ENCODE measurements at places on chromosomes 3 and 15.

DNA sequence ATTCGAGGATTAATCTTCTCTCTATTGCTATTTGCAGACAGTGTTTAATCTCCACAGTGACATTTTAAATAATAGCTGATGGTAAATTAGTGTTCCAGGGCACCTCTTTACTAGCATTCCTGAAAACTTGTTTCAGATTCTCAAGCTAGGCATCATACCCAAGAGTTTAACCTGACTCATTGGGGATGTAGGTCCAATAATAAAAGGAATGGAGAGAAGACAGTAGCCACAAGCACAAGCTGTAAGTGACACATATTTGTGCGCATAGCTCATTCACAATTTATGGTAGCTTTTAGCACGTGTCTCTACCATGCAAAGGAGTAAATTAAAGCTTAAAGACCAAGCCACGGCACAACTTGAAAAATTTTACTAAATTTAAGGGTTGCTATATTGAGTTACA, 171.3 kb upstream of the FAM3D start:
- no peak for DNase-seq

DNA sequence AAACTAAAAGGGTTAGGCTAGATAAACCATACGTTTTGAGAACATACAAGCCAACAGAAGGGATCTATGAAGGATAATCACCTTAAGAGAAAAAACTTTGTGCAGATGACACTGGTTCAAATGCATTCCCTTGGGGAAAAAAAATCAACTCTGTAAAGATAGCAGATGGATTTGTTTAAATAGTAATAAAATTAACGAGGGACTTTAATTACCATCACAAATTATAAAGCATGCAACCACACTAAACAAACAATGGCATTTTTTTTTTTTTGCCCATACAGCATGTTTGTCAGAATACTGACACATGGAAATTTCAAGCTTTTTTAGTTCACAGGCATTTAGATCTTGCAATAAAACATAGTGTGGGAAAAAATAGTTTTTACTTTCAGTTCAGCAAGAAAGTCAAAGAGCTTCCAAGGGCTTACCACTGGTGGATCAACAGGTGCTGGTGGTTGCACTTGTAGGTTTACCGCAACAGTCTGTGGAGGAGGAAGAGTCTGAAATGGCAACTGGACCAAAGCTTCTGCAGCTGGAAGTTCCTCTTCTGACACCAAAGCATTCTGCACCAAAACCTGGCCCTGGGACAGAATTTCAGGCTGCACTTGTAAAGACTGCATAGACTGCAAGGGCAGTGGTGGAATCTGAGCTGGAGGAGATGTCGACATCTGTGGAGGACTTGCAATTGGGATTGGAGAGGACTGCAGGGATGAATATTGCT, 53.1 kb downstream of the PHC3 start:
- peak; percentile 1 for DNase-seq

DNA sequence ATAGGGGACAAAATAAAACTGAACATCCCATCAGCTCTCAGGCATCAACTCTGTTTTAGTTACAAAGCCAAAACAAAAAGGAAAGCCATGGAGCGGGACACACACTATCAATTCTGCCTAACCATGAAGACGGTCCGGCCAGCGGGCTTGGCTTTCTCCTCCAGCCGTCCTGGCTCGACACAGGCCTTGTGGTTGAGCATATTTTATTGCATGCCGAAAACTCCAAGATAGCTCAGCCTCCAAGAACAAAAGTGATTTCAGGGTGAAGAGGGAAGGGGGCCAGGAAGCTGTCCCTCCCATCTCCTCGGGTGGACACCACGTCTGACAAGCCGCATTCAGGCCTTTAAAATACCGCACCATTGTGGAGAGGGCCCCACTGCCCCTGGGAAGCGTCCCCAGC, 31.2 kb downstream of the WNT5A start:
- DNase-seq = no peak

GRCh38 chr3:98199020-98199419, 32.5 kb downstream of the OR5H15 start:
- no peak for DNase-seq

GRCh38 chr3:31687020-31687802, 154.5 kb downstream of the STT3B start:
- DNase-seq = no peak

DNA sequence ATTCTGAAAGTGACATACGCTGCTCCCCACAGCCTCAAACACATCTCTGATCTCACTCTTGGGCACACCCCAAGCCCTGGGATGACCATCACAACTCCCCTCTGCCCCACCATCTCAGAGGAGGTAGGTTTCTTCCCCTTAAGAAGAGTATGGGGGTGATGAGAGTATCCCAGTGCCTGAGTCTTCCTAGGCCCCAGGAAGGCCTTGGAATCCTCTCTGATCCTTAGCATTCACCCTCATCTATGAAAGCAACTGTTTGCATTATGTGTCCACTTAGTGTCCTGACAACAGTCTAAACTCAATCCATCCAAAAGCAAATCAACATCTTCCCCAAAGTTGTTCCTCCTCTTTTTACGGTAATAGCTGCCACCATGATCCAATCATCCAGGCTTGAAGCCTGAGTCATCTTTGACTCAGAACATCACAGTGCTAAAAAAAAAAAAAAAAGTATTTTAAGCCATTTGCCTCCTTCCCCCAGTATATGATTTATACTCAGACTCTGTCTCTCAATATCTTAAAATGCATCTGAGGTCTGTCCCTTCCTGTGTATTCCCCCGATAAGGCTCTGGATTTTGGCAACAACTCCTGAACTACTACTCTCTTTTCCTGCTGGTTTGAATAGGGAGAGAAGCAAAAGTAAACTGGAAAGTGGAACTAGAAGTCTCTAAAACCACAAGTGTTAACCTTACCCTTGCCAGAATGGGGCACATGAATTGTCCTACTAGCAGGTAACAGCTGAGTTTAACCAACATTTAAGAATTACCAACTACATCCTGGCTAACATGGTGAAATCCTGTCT, 22.5 kb downstream of the POPDC2 start:
- DNase-seq = no peak

DNA sequence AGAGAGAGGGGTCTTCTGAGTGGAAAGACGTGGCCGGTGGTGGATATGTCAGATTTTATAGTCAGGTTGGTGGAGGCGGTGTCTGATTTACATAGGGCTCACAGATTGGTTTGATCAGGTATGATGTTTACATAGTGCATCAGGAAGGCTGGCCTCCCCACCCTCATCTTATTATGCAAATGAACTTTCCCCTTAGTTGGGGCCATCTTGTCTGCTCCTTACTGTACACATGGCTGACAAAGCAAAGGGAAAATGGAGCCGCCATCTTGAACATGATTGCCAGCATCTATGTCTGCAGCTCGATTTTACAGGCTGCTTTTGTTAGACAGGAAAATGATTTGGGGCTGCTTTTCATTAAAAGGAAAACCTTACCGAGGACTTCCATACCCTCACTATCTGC, 19.9 kb downstream of the SQOR start:
- no peak for DNase-seq

- no peak for DNase-seq
Measured at GRCh38 chr3:120615847-120616609, 19.9 kb downstream of the NDUFB4 start.

GRCh38 chr3:67292356-67293121, 294.4 kb downstream of the KBTBD8 start:
- DNase-seq = no peak

GRCh38 chr3:17640466-17640865, 102.0 kb downstream of the TBC1D5 start:
- no peak for DNase-seq

GRCh38 chr3:119653876-119654275, 6.5 kb downstream of the POPDC2 start:
- DNase-seq = no peak

GRCh38 chr3:72015463-72015862, 230.5 kb upstream of the PROK2 start:
- no peak for DNase-seq

GRCh38 chr3:188594139-188594538, 440.2 kb downstream of the LPP start:
- DNase-seq = no peak

DNA sequence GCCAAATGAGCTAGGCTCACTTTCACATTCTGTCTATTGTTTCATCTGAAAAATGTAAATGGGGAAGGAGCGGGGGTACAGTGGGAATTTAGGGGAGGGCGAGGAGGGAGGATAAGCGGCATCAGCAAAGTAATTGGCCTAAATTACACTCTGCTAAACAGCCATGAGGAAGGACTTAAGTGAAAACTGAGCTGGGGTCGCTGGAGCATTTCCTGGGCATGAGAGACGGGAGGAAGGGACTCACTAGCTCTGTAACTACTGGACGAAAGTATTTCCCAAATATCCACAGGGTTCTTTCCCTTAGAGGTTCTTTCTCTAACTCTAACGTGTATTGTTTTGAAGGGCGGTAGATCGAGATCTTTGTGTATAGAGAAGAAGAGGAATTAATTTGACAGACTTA, 418.0 kb downstream of the SOX2 start:
- DNase-seq = no peak

DNA sequence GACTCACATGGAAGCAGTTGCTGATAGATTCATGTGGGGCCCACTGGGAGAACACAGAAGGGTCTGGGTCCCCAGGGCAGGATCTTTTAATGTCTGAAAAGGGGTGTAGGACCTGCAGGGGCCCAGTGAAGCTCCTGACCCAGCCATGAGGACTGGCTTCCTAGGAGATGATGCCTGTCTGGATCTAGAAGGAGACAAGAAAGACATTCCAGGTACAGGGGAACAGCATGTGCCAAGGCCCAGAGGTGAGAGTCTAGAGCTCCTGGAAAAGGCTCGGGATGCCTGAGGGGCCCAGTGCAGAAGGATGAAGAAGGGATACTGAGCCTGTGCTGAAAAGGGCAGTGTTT, 4.7 kb upstream of the SEMA3F start:
- no peak for DNase-seq

DNA sequence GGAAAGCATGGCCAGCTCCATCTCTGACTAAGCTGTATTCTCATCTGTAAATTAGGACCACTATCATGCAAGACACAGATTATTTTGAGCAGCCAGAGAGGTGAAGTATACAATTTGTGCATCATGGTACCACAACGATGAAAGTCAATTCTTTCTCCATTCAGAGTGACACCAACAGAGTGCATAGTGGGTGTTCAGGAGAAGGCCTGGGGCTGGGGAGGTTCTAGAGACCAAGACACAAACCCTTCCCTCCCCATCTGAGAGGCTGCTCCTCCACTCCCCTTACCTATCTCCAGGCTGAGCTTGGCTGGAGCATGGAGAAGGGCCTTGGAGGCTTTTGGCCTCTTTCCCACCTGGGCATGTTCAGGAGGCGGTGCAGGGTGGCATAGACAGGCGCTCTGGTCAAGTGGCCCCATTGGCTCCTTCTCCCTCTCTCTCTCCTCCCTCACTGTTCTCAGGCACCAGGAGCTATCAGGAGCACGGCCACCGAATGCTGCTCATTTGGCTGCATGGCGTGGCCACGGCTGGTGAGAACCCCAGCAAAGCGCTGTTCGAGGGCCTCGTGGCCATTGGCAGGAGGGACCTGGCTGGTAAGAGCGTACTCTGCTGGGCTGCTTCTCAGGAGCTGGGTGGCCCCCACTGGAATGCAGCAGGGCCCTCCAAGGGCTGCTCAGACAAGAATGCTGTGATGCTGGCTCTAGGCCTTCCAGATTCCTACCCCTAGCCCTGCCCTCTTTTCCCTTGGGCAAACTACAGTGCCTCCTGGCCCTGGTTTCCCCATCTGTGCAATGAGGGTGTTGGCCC, 37.9 kb downstream of the ANKDD1A start:
- no peak for DNase-seq

- no peak for DNase-seq
Measured at GRCh38 chr15:45612790-45613415, 21.9 kb upstream of the SQOR start.

DNA sequence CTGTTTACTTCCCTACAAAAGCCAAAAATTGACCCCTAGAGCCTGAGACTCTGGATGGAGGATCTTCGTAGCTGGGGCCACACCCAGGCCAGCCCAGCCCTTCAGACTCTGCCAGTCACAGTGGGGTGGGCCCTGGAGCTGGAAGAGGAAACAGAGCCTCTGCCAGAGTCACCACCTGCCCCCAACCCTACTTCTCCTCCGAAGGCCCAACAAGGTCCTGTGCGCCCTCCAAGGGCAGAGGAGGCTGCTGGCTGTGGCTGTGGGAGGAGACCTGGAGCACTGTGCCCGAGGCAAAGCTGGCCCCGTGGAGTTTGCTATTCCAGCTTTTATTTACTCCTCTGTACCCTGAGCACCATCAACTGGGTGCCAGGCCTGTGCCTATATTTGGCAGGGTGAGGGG, 19.0 kb downstream of the CISH start:
- DNase-seq = no peak

DNA sequence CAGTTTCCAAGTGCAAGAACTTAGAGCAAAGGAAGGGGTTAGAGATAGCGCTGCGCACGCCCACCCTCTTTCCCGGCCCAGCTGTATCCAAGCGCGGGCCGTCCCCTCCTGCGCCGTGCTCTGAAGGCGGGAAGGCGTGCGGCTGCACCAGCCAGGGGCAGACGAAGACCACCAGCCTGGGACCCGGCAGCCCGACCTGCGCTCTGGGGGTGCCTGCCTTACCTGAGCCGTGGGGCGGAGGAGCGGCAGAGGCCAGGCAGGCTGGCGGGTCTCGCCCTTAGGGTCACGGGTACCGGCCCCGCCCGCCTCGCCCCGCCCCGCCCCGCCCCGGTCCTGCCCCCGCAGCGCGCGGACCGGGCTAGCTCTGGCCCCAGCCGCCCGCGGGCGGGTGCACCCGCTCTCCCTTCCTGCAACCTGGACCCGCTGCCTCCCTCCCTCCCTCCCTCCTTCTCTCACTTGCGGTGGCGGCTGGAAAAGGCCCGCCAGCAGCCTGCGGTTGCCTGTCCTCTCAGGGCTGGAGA, at the start of gene WDR72:
Gene WDR72 (minus strand): TSS at position 253 of the 521 bp plus-strand sequence. CDS start 26,514 bp downstream, outside the sequence.
- DNase-seq = no peak

DNA sequence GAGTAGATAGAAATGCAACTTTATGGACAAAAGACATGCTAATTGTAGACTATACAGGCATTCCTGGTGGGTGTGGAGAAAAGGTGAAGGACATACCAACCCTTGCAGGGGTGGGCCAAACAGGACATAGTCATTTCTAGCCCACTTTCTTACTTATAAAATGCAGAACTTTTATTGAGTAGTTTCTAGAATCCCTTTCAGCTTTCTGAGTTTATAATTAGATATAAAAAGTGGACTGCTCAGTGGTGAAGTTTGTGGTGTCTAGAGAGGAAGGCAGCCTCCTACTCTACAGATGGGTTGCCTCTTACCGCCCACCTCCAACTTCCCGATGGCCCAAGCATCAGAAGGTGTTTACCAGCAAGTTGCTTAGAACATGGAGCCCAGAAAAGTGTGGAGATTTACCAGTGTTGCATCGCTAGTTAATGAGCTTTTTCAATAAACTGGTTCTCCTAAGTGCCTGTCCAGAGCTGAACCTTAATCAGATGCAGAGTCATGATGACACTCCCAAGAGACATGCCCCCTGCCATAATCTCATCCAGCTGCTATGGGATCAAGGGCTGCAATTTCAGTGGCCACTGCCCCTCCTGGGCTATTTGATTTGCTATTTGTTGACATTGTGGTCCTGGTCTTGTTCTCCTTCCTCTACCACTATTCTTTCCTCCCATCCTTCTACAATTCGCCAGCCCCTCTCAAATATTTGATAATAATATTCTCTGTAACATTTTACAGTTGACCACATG, 77.5 kb upstream of the STRIT1 start:
- no peak for DNase-seq
